H4 (cell line): ENCODE measurements at places on chromosomes 5 and 9.

DNA sequence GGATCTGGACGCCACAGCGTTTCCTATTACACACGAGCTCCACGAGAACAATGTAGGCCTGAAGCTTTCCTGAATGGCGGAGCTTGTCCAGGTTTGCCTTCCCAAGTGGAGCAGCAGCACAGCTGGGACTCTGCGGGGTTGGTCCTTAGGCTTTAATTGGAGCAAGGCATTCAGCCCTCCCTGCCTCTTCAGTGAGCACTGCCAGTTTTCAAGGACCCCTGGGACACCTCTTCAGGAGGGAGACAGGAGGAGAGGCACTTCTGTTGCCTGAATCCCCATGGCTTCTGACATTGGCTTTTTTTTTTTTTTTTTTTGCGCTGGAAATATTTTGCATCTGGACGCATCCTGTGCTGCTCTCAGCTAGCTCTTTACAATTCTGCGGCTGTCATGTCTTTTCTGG, 179.4 kb downstream of the SEMA6A start:
- DNase-seq, result no peak

DNA sequence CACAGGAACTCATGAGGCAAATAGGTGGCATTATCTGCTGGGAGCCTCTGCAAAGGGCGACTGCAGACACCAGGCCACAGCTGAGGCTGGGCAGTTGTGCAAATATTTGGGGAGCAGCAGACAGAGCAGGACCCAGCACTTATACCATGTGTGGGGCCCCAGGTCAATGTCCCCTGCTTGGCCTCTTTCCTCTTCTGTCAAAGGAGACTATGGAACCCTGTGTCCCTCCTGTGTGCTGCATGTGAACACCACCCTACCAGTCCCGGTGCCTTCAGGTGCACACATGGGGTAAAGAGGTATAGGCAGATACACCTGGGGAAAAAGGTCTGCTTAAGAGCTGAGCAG, 50.8 kb downstream of the ROR2 start:
- no peak for DNase-seq

GRCh38 chr5:2750026-2750757, 1.3 kb downstream of the IRX2 start:
- no peak for DNase-seq

- no peak for DNase-seq
These were observed 295.2 kb downstream of the BRINP1 start for GRCh38 chr9:119074017-119074416.

DNA sequence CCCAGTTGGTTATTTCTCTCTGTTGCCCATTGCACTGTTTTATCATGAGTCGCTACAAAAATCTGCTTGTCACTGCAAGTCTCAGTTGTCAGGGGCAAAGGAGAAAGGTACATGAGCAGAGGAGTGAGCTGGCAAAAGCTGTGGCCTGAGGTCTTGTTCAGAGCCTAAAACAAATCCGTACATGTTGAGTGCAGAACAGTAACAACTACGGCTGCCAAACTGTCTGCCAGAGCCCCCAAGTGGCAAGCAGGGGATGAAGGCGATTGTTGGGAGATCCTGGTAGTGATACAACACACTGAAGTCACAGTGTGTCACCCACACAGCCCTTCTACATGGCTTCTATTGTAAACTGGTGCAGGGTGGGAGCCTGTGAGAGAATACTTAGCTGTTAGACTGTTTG, 50.9 kb downstream of the BRINP1 start:
- no peak for DNase-seq

DNA sequence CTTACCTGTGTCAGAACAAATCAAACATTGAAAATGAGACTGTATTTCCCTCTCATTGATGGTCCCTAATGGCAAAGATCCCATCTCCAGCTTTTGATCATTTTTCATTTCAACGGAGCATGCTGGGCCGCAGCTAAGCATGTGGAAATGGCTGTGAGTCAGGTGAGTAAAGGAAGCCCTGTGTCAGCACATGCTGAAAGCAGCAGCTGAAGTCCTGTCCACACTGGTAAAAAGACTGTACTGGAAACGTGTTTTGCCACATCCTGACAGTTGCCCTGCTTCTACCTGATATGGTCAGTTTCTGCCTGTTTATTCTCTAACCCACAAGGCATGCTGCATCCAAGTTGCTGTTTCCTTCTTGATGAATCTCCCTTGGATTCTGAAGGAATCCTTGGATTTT, 330.1 kb downstream of the EFNA5 start:
- DNase-seq, result no peak

GRCh38 chr5:174086751-174087150, 41.2 kb downstream of the NSG2 start:
- no peak for DNase-seq
